ENCODE measurements at places on chromosomes 1 and 21.

DNA sequence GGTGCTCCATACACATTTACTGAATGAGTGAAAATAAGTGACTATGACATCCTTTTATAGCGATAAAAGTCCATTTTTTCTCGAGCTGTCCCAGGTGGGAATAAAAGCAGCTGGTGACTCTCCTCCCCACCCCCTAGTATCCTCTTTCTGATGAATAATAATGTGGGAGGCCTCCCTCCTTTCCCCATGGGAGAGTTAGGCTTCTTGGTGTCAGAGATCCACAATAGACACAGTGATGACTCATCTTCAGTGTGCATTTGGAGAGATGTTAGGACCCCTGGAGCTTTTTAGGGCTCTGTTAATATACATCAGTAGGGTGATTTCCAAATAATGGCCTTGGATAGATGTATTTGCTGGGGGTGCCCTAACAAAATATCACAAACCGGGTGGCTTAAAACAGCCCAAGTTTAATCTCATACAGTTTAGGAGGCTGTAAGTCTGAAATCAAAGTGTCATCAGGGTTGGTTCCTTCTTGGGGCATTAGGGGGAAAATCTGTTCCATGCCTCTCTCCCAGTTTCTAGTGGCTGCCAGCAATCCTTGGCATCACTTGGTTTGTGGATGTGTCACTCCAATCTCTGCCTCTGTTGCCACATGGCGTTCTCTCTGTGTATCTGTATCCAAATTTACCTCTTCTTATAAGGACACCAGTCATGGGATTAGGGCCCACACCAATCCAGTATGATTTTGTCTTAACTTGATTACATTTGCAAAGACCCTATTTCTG lies 4.4 kb upstream of the PHC2 start:
- no peak for DNase-seq

- no peak for DNase-seq
Measured at GRCh38 chr21:32360401-32360975, 32.3 kb downstream of the URB1 start.

- no peak for DNase-seq
Measured at GRCh38 chr1:15579683-15580047, 5.2 kb downstream of the AGMAT start.

DNA sequence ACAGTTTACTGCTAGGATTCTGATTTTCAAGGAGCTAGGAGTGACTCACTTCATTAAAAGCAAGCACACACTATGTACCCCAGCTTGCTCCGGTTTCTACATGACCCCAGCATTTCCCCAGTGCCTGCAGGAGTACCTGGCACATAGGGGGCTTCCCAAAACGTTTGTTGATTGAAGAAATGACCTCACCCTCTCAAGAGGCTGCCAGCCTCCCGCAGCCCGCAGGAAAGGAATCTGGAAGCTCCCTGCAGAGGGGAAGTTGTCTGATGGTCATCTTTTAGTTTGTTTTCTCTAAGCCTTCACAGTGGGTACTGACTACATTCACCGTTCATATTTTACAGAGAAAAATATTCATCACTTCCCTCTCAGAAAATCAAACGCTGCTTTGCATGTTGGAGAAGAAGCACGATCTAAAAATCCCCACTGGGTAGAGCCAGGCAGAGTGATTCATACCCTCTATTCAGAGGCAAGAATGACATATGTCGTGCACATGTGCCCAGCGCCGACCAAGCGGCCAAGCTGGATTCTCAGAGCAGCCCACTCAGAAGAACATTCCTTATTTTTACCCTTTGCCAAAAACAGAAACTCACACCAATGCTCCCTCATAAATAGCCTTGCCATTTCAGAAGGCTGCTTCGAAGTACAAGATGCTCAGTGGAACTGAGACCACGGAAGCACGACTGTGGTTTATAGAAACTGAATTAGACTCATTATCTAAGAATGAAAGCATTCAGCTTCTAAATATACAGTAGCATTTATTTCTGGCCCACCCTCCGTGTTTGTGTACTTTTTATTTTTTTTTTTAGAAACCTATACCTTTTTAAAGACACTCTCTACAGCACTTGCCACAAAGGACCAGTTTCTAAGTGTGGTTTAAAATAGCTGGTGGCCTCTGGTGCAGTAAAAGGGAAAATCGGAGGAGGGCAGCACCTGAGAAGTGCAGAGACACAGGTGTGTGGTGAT lies 143.2 kb downstream of the MIS18A start:
- no peak for DNase-seq

- DNase-seq: no peak
Measured at GRCh38 chr21:22889445-22889844, 1891.2 kb downstream of the NCAM2 start.

DNA sequence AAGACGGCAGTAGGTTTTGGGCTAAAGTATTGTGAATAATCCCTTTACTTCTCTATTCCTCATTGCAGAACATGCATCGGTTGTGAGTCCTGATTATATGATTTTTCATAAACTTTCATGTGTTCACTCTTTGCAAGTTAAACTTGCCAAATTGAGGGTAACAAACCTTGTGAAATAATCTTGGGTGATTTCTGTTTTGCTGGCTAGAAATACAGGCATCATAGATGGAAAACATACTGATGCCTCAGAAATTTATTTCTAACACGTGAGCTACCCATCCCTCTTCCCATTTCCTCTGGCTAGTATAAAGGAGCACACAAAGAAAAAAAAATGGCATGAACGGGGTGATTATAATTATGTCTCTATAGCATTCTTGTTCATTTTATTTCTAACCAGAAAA lies 39.6 kb downstream of the RGS5 start:
- no peak for DNase-seq

DNA sequence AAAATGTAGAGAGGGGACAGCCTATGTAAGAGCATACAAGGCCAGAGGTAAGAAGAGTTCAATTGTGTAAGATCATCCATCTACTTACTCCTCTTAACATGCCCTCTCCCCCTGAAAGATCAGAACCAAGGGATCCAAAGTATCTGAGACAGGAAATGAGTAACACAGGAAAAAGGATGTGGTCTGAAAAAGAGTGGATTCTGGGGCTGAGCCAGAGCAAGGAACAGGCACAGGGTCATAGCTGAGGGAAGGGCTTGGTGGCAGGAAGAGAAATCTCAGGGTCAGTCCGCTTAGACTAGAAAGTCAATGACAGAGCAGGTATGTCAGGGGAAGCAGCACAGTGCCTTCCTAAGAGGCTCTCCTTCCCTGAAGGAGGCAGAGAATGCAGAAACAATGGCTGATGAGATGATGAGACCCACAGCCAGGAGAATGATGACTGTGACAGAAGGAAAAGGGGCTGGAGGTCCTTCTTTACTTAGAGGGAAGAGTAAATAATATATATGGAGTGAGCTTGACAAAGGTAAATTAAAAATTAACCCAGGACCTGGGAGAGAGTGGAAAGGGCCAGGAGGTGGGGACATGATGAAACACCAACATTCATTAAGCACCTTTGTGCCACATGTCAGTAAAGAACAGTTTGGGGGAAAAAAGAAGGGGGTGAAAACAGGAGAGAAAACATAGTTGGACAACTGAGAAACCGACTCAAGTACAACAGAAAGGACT lies 26.2 kb upstream of the A3GALT2 start:
- no peak for DNase-seq

DNA sequence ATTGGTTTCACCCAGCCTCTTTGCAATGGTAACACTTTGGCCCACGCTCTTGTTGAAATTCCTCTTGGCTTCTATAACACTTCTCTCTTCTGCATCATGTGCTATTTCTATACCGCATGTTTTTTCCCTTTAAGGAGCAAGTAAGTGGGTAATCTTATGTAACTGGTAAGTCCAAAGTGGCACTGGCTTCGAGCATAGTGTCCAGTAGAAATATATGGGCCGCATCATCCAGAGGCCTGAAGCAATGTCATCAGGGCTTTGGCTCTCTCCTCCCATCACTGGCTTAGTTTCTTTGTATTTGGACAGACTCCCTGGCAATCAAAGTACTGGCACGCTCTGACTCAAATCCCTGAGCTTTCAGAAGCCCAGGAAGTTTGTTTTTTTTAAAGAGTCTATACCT lies 17.5 kb downstream of the CHML start:
- DNase-seq: no peak

- DNase-seq: no peak
Measured at GRCh38 chr1:184759112-184759511, 4.5 kb upstream of the EDEM3 start.

DNA sequence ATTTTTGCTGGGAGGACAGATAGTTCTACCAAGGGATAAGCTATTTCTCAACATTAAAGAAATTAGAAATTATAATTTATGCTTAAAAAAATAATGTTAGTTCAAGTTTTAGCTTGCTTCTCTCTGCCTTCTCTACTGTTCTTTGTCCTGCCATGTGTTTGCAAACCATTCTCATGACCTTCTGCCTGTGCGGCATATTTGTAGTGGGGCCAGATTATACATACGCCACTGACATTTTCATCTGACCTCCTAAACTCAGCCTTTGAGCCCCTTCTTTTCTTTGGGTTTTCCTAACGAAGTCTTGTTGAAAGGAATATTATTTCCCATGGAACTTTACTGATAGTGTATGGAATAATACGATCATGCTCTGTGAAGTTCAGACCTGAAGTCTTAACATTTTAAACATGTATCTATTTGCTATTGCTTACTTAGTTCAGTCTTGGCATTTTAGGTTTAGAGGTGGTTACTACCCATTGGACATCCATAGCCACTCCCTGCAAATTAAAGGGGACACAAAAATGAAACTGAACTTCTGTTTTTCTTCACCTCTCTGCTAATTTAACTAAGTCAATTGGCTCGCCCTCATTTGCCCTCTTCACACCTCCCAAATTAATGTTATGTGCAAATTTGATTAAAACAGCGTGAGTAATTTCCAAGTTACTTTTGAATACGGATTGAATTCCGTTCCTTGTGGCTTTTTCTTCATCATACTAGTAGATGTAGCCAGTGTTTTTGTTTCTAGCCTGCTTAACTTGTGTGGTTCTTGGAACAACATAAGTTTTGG lies 15.6 kb downstream of the LRRC8D start:
- no peak for DNase-seq

DNA sequence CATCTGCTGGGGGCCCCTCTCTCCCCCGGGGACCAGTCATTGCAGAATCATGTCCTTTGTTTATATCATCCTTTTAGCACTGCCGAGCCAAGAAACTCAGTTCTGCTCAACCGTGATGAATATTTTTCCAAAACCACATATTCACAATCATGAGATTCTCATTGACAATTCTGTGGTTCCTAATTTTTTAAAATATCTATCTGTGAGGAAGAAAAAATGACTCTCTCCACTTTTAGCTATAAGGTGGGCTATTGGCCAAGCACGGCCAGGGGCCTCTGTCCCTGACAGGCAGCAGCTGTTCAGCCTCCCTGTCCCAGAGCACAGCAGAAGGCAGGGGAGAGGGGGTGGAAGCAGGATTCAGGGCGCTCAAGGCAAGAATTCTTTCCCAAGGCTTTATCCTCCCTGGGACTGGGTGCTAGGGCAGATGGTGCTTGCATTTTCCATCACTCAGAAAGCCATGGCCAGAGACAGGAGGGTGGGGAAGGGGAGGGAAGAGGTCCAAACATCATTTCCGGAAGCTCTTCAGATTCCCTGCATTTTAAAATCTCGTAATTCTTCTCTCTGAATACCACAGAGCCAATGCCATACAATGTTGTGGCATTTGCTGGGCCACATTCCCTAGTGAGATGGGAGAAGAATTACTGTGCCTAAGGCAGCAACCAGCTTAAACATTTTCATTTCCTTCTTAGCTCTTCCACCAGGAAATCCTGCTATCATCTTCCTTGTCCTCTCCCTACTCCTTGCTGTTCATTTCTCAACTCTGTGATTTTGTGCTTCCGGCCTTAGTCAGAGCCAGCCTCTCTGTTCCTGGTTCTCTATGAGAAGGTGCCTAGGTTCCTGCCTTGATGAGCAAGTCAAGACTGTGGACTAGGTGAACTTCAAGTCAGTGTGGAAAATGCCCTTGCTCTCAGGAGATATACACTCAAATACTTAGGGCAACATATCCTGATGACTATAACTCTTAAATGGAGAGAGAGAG lies 60.3 kb downstream of the KCNJ6 start:
- no peak for DNase-seq

GRCh38 chr1:172185211-172185610 lies 235.3 kb upstream of the C1orf105 start:
- DNase-seq: no peak

DNA sequence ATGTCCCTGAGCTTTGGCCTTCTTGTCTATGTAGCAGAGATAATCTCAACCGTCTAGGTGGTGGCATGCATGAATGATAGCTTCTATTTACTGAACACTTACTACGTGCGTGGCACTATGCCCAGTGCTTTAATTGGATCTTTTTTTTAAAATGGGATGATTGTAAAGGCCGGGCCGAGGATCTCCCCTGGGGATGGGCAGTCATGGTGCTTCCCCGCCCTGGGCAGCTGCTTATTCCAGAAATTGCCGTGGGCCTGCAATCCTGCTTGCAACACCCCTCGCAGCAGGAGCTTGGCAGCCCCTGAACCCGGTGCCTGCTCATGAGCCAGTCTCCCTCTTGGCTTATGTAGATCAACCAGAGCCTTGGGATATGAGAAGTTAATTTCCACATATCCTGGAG lies 360.7 kb downstream of the CAMTA1 start:
- DNase-seq: no peak

DNA sequence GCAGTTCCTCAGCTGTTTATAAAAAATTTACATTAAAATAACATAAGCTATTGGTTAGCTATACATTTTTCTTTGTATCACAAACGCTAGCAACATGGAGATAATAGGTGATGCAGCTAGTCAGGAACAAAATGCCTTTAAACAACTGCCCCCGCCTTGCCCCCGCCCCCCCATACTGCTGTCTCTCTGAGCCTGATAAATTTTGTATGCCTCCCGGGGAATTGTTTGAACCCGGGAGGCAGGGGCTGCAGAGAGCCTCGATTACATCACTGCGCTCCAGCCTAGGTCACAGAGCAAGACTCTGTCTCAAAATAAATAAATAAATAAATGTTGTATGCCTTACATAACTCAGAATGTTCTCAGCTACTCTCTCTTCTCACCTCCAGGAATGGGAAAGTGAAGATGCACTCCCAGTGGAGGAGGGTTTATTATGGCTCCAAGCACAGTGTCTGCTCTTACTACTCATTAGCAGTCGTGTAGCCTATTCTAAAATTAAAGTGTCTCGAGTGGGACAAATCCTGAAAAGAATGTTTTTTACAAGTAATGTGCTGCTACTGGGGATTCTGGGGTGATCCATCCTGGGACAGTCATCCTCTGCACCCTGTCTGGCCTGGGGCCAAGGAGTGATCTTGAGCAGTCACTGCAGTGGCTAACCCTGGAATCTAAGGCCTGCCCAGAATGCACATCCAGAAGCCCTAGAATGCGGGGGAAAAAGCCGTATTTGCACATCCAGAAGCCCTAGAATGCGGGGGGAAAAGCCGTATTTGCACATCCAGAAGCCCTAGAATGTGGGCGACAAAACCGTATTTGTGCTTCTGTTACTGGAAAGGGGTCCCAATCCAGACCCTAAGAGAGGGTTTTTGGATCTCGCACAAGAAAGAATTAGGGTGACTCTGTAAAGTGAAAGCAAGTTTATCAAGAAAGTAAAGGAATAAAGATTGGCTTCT lies 39.4 kb upstream of the ZNF496 start:
- no peak for DNase-seq

Measured in testis (tissue), 5 donors.